ENCODE measurements at places on chromosomes 16 and 17.

DNA sequence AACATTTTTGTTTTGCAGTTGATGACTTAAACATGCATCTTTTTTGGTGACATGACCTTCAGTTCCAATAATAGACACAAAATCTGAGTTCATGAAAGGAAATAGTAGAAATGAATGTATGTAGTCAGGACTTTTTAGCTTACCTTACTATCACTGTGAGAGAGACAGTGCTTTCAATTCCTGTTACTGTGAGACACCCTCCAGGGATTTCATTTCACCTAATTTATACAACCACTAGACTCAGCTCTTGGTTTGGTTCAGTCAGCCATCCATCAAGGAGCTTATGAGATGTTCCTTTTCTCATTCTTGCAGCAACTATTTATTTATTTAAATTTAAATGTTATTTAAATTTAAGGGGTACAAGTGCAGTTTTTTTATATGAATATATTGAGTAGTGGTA, 77.9 kb downstream of the MAP2K4 start:
- DNase-seq, result no peak

GRCh38 chr17:71935341-71935740, 185.5 kb upstream of the SOX9 start:
- no peak for DNase-seq

DNA sequence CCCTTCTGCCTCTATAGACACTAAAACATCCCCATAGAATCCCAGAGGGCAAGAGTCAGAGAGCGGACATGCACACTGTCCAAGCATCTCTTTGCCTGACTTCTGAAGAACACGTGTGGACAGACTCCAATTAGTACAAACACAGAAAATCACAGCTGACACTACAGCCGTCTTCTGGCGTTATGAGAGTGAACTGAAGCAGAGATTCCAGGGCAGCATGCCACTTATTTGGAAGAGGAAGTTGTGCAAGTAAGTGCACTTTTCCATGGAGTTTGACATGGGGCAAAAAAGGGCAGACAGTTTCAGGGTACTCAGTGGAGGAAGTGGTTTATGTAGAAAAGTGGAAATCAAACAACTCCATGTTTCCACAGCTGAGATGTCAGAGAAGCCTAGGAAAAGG, 16.8 kb upstream of the ZNF287 start:
- DNase-seq, result no peak

GRCh38 chr16:22225060-22225459, 19.0 kb downstream of the EEF2K start:
- DNase-seq, result no peak

- no peak for DNase-seq
Observed at GRCh38 chr17:7987112-7987893, 15.1 kb upstream of the GUCY2D start.

- DNase-seq, result peak; percentile 12
Observed at GRCh38 chr16:3637371-3637923, 17.0 kb upstream of the DNASE1 start.

DNA sequence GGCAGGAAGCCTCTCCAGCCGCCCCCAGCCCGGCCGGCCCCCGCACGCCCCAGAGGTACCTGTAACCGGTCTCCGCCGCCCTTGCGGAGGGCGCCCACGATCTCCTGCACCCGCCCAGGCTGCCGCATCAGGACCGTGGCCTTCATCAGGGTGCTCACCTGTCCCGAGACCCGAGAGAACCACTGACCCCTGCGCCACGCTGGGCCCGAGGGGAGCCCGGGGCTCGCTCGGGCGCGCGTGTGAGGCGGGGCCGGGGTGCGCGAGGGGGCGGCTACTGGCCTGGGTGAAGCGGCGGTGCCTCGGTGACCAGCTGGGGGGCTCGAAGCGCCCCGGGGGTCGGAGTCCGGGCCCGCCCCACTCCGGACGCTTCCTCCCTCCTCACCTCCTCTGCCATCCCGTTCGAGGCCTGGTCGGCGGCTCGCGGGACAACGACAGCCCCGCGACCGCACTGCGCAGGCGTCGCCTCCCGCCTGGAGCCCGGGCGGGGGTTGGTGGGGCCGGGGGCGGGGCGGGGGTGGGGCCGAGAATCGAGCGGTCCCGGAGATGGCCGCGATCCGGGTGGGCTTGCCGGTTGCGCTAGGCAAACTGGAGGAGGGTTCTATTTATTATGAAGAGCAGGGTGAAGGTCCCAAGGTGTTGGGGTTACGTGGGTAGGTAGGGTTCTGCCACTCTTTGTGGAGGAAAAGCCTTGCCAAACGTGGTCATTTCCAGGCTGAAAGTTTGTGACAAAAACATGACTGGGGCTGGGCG, at the start of gene NT5C3B:
NT5C3B (minus strand) TSS at position 433 of the 750 bp plus-strand sequence; CDS start at position 394, 39 bp downstream.
- DNase-seq, result no peak

DNA sequence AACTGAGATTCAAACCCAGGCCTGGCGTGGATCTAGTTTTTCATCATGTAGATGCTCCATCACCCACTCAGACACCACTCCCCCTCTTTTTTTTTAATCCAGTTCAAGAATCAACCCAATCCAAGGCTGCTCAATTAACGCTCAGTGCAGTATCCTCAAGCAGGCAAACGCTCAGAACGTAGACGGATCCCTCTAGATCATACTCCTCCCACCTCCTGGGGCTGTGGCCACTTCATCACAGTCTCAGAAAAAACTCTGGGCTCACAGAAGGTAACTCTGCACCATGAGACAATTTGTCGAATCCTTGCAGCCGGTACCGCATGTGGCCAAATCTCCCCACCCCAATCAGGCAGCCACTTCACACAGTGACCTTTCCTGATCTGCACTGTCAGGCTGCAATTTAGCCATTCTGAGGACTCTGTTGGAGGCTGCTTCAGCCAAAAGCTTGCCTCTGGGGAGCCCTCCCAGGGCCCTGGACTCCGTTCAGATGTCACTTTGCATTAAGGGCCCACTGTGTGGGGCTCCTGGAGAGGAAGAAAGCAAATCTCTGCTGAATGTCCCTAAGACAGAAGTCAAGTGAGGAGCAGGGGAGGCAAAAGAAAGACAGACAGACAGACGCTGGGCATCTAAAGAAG, 183.5 kb downstream of the XYLT1 start:
- no peak for DNase-seq

DNA sequence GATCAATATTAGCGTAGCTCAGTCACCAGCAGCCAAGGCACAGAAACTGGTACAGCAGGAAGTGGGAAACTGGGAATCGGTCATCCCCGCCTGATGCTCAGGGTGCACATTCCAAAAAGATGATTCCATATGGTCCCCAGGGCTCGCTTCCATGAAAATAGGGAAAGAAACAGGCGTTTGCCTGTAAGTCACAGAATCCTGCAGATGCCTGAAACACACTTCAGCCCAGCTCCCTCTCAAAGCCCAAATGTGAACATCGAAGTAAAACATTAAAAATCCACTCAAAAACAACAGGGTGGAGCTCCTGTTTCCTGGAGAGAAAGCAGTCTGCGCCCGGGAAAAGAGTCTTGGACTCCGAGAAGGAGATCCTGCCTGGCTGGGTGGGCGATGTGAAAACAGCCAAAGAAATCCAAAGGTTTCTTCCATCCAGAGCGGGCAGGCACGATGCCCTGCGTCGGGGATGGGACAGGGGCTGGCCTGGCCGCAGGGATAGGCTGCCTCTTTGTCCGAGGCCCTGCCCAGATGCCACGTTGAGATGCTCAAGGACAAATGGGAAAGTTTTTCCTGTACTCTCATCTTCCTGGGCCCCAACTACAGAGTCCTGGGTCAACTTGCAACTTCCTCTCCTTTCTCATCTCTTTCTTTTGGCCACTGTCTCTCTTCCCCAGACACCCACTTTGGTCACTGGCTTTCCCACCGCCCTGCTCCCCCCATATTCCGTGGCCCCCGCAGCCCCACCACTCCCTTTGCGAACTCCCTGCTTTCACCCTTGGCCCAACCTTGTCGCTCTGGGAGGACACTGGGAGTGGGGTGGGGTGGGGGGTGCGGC, 743 bp downstream of the WIPI1 start:
- peak; percentile 58 for DNase-seq

Measured in erythroblast (primary cell).